Stimulated activated CD4-positive, alpha-beta T cell treated with anti-CD3 and anti-CD28 coated beads, Interleukin-4, amount 100 ng/mL, for 24 hours (primary cell): ENCODE measurements at places on chromosomes 4 and X.

- peak; percentile 3 for DNase-seq
Measured at GRCh38 chrX:131649741-131650140, 105.9 kb downstream of the OR13H1 start.

GRCh38 chr4:22478426-22478825 lies 37.4 kb downstream of the ADGRA3 start:
- DNase-seq = no peak

GRCh38 chrX:72130762-72131250 lies 909 bp downstream of the RTL5 start:
- no peak for DNase-seq

DNA sequence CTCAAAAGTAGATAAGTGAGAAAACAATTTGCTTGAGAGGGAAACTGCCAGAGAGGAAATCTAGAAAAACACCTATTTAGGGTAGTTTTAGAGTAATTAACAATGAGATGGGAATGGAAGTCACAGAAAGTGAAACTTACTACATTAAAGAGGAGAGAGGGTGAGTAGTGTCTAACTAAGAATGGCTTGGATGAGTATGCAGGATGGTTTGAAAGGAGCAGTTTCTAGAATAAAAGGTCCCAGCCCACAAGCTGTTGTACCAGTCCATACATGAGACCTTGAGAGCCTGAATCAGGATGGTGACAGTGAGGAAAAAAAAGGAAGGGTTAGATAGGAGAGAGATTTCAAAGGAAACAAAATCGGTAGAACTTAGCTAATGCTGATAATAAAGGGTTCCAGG lies 1.3 kb downstream of the GAR1 start:
- DNase-seq = peak; percentile 10

DNA sequence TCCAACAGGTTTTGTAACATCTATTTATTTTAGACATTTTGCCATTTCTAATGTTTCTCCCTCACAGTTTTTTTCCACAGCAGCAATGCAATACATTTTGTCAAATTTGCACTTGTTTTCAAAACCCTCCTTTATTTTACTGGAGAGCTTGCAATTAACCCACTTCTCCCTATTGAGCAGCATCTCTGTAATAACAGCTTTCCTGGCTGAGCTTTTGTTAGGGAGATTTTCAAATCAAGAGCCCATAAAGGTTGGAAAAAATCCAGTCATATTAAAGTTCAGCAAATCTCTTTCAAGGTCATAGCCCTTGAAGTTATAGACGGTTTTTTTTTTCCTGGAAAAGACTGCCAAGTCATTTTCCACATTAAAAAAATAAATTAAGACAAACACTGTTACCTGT lies 450.6 kb upstream of the TENM3 start:
- DNase-seq = no peak

DNA sequence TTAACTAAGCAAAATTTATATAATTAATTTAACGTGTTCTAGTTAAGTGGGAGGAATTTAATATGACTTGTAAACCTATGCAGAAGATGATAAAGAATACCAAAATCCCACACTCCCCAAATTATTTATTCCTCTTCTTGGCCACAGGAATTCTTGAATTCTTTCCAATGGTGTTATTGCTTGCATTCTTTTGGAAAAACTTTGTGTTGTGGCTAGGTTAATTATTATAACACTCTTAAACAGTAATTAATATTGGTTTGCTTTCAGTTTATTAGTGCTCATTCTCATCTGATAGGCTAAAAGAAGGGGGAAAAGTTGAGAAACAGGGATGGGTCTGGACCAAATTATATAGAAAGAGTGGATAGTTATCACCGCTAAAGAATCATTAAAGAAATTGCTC lies 141.5 kb upstream of the PABPC4L start:
- DNase-seq = no peak

- no peak for DNase-seq
Measured at GRCh38 chr4:173852775-173853174, 322.7 kb upstream of the HAND2 start.
